ENCODE measurements at places on chromosomes 3 and 15.

DNA sequence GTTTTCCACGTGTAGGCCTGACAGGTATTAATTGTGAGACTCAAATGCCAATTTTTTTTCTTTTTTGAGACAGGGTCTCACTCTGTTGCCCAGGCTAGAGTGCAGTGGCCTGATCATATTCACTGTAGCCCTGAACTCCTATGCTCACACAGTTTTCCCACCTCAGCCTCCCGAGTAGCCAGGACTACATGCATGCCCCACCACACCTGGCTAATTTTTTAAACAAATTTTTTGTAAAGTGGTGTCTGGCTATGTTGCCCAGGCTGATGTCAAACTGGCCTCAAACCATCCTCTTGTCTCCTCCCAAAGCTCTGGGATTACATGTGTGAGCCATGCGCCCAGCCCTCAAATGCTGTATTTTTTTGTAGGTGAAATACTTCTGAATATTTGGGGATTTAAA lies 14.0 kb downstream of the SLC25A36 start:
- DNase-seq = no peak

GRCh38 chr3:169573148-169573547 lies 90.4 kb downstream of the MECOM start:
- DNase-seq = no peak

DNA sequence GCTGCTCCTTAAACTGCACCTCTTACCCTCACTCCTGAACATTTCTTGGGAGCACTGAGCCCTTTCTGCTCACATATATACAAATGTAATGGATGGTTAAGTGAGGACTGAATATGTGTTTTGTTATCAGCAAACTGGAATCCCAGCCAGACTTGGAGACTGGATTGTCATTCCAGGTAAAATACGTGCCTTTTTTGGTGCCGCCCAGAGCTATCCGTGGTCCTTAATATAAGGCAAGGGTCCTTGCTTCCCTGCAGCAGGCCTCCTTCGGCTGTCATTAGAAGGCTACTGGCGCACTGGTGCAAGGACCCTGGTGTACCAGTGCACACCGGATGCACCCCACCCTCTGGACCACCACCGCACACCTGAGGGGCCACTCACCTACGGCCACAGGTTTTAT lies 1.1 kb upstream of the GABRB3 start:
- DNase-seq = no peak

DNA sequence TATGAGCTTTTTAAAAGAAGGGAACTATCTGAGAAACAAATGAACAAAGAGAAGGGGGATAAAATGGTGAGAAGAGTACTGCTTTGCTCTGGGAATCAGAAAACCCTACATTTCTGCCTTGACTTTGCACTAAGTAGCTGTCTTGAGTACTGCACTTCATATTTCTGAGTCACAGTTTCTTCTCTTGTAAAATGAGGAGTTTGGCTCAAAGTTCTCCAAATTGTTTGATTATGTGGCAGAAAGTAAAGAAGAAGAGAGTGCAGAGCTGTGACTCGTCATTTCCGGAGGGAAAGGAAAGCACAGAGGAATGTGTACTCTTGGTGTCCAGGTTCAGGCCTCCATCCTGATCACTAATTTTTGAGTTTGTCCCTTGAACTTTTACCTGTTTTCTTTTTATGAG lies 54.7 kb downstream of the TP63 start:
- DNase-seq = no peak

GRCh38 chr3:79361748-79362378 lies 405.9 kb downstream of the ROBO1 start:
- DNase-seq = no peak

- no peak for DNase-seq
Measured at GRCh38 chr3:63779227-63779626, 39.9 kb upstream of the C3orf49 start.

- no peak for DNase-seq
Measured at GRCh38 chr3:196596355-196596754, 27.9 kb downstream of the FBXO45 start.
